Suppressor macrophage (primary cell): ENCODE measurements at places on chromosomes 13 and 19.

GRCh38 chr13:112575675-112576074 is 12.3 kb downstream of the TUBGCP3 start:
- DNase-seq, result no peak

DNA sequence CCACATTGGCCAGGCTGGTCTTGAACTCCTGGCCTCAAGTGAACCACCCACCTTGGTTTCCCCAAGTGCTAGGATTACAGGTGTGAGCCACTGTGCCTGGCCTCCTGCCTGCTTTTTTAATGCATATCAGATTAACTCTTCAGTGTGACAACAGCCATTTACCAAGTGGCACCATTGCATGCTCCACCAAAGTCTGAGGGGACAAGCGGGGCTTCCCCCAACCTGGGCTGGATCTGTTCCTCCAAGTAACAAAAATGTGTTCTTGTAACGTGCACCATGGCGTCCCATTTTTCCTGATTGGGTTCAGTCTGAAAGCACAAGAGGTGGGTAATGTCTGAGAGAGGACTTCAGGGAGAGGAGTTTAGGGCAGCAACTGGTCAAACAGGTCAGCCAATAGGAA is 77.8 kb downstream of the TEX29 start:
- DNase-seq, result no peak

GRCh38 chr19:45766869-45767346 is 2.1 kb downstream of the SIX5 start:
- DNase-seq, result no peak

DNA sequence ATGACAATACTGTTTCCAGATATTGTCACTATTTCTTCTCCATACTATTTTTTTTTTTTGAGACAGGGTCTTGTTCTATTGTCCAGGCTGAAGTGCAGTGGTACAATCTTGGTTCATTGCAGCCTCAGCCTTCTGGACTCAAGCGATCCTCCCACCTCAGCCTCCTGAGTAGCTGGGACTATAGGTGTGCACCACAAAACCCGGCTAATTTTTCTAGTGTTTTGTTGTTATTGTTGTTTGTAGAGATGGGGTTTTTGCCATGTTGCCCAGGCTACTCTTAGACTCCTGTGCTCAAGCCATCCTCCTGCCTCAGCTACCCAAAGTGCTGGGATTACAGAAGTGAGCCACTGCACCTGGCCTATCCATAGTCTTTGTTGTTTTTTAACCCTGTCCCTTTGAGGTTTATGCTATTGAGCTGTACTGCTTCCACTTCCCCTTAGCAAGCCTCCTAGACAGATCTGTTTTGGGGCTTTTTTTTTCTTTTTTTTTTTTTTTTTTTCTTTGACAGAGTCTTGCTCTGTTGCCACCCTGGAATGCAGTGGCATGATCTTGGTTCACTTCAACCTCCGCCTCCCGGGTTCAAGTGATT is 27.6 kb upstream of the MAP3K10 start:
- peak; percentile 42 for DNase-seq

GRCh38 chr19:11538232-11539036 is at the start of gene CNN1:
Gene CNN1, plus strand, starts transcription at chr19:11538851. Its CDS starts 77 bp downstream, at chr19:11538928.
- no peak for DNase-seq

GRCh38 chr13:102901615-102902305 is 55.9 kb downstream of the ERCC5 start:
- no peak for DNase-seq

DNA sequence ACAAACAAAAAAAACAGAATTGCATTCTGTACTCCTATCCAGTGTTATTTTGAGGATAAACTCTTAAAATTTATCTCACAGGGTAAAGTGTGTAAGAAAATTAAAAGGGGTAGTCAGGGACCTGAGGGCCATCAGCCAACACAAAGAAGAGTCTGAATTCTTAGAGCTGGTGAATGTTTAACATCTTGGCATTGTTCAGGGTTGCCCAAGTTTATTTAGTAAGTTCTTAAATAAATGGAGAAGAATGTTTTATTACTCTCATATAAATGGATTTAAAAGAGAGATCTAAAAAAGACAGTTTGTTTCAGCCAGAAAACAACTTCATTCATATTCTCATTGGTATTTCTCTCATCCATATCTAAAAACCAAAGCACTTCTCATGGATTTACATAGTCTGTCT is 171.7 kb downstream of the LACC1 start:
- DNase-seq, result no peak

GRCh38 chr19:48745208-48745995 is 1.3 kb downstream of the IZUMO1 start:
- DNase-seq, result peak; percentile 80

GRCh38 chr13:50386541-50387050 is 371.4 kb downstream of the KCNRG start:
- DNase-seq, result no peak

DNA sequence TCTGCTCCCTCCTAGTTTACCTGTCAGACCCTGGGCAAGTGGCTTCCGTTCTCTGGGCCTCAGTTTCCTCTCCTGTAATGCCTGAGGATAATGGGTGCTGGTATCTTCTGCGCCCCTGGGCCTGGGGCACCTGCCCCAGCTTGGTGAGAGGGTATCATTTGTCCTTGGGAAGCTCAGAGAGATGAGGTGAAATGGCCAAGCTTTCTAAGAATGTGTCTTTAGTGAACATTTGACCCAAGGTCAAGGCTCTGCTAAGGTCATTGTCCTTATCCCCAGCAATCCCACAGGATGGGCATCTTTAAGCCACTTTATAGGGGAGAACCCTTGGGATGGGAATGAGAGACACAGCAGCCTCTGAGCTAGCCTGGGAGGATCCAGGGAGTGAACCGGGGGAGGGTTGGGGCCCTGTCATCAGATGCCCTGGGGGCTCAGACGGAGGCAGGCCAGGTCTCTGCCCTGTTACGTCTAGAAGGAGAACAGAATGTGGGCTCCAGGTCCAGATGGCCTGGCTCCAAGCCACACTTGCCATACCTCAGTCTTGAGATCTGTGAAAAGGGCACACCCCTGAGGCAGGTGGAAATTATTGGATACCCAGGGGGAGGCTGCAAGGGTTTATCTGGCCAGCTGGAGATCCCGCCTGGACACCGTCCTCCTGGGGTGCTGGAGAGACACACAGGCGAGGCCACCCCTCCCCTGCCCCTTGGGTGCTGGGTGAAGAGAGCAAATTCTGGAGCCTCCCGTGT is 1.1 kb upstream of the NFIC start:
- DNase-seq, result no peak

DNA sequence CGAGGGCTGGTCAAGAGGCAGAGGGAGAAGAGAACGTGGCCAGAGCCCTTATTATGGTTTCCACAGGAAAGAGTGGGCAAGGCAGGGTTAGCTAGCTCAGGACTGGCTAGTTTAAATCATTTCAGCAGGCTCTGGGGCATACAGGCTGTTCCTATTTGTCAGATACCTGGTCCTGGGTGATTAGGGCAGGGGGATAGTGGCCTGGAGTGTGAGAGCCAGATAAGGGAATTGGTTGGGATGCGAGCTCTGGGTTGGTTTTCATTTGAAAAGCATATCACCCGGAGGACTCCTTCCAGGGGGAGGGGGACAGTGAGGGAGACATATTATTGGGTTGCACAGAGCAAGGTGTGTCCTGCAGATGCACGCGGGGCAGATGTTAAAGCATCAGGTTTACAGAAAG is 75.3 kb upstream of the CLDN10 start:
- DNase-seq, result no peak

DNA sequence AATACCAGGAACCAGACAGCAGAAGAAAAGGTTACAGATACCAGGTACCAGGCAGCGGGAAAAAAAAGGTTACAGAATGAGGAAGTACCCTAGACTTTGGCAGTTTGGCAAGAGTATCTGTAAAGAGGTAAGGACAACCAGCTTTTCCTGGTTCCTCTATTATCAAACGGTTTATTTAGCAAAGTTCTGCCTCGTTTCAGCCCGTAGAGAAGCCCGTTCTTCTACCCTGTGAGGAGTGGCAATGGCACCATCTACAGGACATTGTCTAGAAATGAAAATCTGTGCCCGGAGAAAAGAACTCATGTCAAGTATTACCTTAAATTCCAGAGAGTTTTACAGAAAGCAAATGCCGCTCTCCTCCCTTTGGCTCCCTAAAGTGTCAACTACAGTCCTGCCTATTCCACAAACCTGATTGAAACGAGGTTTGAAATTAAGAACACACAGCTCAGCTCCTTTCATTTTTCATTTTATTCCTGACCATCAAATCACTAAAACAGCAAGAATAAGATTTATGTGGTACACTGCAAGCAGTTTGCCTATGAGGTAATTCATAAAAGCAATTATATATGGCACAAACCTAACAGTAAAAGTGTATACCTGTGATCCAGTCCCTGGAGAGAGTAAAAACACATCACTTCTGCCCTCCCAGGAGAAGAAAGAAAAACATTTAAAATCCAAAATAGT is 226.3 kb downstream of the SLC7A1 start:
- DNase-seq, result peak; percentile 4

GRCh38 chr19:14059093-14059480 is 2.8 kb downstream of the PALM3 start:
- peak; percentile 35 for DNase-seq

DNA sequence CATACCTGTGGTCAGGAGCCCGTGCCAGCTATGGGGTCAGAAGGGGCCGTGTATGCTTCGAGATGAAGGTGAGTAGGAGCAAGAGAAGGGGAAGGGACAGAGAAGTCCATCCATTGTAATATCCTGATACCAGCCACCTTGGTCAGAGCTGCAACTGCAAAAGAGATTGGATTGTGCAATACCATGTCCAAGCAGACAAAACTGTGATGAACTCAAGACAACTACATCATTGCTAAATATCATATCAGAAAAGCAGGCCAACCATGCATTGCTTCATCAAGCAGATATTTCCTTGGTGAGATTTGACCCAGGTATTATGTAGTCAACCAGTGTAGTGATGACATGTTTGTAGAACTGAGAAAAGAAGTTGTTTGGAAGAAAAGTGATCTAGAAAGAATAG is 12.1 kb downstream of the HNRNPUL1 start:
- no peak for DNase-seq

DNA sequence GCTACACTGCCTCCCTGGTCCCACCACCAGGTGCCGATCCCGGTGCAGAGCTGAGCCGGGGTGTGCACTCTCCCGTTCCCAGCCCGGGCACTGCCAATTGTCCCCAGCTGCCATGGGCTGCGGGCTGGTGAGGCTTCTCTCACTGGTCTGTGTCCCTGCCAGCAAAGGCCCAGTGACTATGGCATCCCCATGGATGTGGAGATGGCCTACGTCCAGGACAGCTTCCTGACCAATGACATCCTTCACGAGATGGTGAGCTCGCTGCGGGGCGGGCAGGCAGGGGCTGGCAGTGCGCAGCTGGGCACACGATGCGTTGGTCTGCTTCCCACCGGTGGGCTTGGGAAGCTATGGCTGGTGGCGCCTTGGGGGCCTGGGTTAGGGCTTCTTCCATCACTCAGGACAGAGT is 14.6 kb downstream of the MPND start:
- DNase-seq, result no peak
